ENCODE measurements at places on chromosomes 1 and 21. TPM values are rescaled to one million over a fixed set of nuclear protein-coding genes. Genes with fewer than 3 reads are reported as not detected.

The NEXN gene
- total RNA-seq: 43.9 TPM

- DNase-seq: no peak
These were observed 19.2 kb upstream of the PKP1 start for GRCh38 chr1:201264072-201264471.

DNA sequence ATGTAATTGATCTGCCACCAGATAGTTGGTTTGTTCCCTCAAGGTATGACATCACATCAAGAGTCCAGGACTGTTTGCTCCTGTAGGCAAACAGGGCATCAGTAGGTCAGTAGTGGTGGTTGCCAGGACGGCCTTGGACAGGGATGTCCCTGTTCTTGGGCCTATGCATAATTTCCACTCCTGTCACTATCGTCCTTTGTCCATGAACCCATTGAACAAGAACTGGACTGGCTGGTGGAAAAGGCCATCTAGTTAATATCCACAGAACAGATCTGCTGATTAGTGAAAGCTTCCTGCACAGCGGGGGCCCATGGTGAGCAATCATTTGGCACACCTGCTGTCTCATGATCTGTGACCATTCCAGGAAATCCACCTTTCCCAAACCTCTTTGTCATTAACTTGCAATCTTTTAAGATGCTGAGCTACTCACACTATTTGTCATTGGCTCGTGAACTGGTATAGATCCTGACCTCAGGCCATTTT lies 12.4 kb upstream of the BSDC1 start:
- no peak for DNase-seq

DNA sequence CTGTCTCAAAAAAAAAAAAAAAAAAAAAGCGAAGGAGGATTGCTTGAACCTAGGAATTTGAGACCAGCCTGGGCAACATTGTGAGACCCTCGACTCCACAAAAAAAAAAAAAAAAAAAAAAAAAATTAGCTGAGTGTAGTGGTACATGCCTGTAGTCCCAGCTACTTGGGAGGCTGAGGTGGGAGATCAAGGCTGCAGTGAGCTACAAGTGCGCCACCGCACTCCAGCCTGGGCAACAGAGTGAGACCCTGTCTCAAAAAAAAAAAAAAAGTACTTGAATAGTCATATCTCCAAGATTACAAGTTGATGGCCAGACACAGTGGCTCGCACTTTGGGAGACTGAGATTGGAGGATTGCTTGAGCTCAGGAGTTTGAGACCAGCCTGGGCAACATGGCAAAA lies 27.4 kb downstream of the ENO1 start:
- no peak for DNase-seq

GRCh38 chr1:25647863-25648262 lies 31.3 kb downstream of the MAN1C1 start:
- DNase-seq: no peak

DNA sequence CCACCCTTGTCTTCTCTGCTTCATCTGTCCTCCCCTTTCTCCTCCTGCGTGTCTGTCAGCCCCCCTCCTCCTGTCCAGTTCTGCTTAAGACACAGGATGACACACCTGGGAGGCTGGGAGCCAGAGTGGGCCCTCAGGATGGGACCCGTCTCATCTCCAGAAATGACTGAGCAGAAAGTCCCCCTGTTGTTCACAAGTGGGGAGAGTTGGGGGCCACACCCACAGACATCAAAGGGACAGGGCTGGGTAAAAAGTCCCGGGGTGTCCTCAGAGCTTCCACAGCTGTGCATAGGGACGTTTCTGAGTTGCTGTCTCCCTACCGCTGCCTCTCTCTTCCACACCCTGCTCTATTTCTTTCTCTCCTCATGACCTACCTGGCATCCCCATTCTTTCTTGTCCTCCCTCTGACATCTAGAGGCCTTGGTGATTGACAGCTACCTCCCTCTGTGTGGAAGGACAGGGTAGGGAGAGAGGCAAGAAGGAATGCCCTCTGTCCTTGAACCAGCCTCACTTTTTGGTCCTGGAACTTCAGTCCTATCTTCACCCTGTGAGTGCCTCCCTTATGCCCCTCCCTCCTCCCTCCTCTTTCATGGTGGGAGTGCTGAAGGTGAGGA lies 19.5 kb upstream of the SH2D2A start:
- DNase-seq: no peak

DNA sequence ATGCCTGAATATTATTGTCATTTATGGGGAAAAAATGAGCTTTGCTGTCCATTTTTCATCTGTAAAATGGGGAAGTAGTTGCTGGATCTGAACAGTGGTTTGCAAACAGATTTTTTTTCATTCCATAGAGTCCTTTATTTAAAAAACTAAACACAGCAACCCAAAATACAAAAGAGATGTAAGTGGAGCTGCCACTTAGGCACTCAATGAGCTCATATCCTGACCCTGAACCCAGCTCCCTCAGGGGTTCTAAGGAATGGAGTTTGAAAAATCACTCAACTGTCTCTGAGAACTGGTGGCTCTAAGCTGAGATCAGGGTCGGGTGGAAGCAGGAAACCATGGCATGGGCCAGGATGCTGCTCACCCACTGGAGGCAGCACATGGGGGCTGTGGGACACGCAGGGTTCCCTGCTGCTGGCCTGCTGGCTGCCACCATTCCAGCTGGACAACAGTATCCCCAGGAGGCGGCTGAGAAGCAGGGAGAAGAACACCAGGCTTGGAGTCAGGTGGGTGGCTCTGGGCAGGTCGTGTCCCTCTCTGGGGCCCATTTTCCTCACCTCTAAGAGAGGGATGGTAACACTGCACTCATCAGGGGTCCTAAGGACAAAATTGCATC lies 9.6 kb upstream of the ECE1 start:
- DNase-seq: no peak

DNA sequence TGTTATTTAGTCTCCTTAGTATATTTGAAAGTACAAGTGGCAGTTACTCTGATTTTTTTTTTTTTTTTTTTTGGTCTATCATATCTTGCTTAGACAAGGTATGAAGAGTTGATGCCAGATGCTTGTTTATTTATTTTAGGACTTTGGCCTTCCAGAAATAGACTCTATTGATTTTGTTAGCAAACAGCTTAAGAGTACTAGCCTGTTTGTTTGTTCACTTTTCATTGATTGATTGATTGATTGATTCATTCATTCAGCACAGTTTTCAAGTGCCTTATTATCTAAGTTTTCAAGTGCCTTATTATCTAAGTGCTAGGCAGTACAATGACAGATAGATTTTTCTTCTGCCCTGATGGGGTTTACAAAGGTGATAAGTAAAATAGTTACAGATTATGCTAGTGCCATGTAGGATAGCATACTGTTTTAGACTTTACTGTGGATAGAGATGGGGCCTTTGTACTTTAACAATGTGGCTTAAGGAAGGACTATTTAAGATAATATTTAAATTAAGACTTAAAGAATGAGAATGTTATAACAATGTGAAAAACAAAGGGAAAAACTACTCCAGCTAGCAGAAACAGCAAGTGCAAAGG lies 50.5 kb downstream of the MTF2 start:
- no peak for DNase-seq

The TRIM17 gene
- 3.2 TPM for total RNA-seq

The VWA5B1 gene
- not detected for total RNA-seq

The RBM11 gene
- total RNA-seq: 7.0 TPM

- DNase-seq: no peak
These were observed 31.0 kb upstream of the BEND5 start for GRCh38 chr1:48807554-48808260.

GRCh38 chr1:225834417-225835329 lies 24.7 kb downstream of the EPHX1 start:
- peak; percentile 72 for DNase-seq

DNA sequence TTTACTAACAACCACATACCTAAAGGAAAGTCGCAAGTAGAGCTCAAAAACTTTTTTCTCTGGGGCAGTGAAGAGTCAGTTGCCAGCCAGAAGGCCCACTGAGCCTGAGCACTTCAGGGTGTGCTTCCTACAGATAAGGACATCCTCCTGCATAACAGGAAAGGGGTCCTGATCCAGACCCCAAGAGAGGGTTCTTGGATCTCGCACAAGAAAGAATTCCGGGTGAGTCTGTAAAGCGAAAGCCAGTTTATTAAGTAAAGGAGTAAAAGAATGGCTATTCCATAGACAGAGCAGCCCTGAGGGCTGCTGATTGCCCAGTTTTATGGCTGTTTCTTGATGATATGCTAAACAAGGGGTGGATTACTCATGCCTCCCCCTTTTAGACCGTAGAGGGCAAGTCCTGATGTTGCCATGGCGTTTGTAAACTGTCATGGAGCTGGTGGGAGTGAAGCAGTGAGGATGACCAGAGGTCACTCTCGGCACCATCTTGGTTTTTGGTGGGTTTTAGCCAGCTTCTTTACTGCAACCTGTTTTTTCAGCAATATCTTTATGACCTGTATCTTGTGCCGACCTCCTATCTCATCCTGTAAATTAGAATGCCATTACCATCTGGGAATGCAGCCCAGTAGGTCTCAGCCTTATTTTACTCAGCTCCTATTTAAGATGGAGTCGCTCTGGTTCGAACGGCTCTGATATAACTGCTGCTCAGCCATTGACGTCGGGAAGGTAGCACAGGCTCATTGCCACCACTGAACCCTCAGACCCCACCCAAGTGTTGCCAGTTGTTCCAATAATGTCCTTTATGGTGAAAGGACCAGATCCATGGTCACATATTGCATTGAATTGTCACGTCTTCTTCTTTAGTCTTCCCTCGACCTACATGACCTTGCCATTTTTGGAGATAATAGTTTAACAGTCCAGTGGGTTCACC lies 96.6 kb upstream of the ERRFI1 start:
- peak; percentile 56 for DNase-seq

GRCh38 chr1:243434594-243434993 lies 178.8 kb downstream of the SDCCAG8 start:
- DNase-seq: no peak

The HMCN1 gene
- 92.9 TPM for total RNA-seq

The DYNLT5 gene
- total RNA-seq: not detected

DNA sequence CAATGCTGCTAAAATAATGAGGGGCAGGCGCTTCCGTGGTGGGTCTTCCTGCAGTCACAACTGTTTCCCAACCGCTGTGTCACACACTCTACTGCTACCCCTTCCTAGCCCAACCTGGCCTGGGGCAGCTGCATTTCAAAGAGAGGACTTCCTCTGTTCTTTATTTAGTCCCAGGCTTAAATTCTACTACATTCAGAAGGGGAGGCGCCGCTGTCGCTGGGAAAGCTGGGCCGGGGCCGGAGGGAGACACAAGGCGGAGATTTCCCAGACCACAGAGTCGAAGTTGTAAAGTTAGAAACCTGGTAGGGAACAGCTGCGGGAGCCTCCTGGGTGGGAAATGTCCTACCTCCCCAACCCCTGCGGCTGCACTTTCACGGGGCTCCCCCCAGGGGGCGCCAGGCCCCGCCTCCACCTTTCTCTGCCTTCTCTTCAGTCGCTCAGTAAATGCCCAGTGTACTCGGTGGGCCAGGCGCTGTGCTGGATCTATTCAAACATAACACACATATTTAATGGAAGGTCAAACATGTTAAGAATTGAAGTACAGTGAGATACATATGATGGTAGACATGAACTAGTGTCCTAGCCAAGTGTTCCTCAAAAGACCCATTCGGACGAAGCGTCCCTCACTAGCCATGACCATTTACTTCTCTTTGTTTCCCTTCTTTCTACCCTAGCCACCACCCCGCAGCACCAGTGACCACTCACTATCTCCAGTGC lies 23.1 kb downstream of the DYRK3 start:
- no peak for DNase-seq

GRCh38 chr1:179586107-179586823 lies 5.4 kb upstream of the TDRD5 start:
- peak; percentile 33 for DNase-seq

DNA sequence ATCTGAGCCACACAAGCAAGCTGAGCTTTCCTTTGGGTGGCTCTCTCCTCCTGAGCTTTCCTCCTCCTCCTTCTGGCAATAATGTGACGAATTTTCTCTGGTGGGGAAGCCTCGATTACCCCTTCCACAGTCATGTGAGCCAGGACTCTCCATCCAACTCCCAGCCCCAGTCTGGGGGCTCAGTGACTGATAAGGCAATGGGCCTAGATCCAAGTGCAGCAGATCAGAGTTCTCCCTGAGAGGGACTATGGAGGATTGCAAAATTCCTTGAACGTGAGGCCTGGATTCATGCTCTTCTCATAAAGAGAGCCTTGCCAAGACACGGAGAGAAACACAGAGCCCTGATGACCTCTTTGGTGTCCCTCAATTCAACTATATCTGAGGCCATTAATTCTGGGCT lies 31.3 kb upstream of the TRIM67 start:
- no peak for DNase-seq

The SLC9C2 gene
- total RNA-seq: not detected

GRCh38 chr1:16409536-16410152 lies 27.6 kb downstream of the SPATA21 start:
- no peak for DNase-seq

DNA sequence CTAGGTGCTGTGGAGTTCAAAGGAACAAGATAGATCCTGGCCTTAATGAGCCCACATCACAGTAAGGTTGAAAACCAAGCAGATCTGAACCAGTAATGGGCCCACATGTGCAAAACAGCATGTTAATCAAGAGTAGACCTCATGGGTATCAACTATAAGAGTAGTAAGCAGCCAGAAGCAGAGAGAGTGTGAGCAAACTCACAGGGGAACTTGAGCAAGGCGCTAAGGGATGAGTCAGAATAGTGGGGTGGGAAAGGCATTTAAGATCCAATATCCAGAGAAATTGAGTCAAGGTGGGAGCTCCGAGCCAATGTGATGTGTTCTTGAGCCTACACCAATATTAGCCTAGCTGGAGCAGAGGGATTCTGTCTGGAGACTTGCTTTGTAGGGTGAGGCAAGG lies 52.4 kb upstream of the GJA5 start:
- DNase-seq: no peak

- DNase-seq: no peak
These were observed 14.3 kb upstream of the ETV3 start for GRCh38 chr1:157152510-157152909.

The IFNGR2 gene
- total RNA-seq: 63.0 TPM

DNA sequence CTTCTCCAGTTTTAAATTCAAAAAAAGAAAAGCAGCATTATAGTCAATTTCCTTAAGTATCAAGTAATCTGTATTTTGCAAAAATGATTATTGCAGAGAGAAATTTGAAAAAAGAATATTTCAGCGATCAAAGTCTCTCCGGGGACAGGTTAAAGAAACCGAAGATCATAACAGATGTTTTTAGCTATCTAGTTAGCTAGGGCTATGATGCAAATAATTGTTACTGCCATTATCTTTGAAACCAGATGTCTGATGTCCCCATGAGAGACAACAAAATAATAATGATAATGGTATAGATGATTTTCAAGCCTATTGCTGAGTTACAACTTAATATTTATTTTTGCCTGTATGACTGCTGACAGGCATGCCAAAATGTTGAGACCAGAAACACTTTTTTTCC lies 1326.0 kb downstream of the PLA2G4A start:
- DNase-seq: no peak

DNA sequence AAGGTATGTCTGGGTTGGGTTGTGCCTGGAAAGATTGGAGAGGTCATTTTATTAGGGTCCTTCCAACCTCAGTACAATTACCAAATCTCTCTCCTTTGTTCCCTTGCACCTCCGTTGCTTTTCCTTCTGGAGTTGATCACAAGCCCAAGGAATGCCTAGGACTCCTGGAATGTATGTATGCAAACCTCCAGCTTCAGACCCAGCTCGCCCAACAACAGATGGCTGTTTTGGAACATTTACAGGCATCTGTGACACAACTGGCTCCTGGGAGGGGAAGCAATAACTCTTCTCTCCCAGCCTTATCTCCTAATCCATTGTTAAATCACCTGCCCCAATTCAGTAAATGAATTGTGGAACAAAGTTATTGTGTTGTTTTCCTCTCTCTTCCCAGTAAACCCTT lies 8.3 kb downstream of the TSACC start:
- no peak for DNase-seq

The KIF26B gene
- 0.27 TPM for total RNA-seq

The SYT6 gene
- total RNA-seq: not detected

The APOBEC4 gene
- total RNA-seq: not detected

The CR1 gene
- 1.8 TPM for total RNA-seq

GRCh38 chr1:215276582-215276981 lies 194.0 kb downstream of the KCNK2 start:
- no peak for DNase-seq

Measured in uterus (tissue), 4 donors.